ENCODE measurements at places on chromosomes 7 and 10. TPM values are rescaled to one million over a fixed set of nuclear protein-coding genes. Genes with fewer than 3 reads are reported as not detected.

- DNase-seq: no peak
Observed at GRCh38 chr10:110498087-110498981, 627 bp downstream of the DUSP5 start.

- DNase-seq: peak; percentile 1
Observed at GRCh38 chr7:93601363-93601762, 26.8 kb upstream of the CALCR start.

- DNase-seq: no peak
Observed at GRCh38 chr7:47807756-47808155, 140.5 kb downstream of the PKD1L1 start.

- no peak for DNase-seq
Observed at GRCh38 chr7:123190109-123190831, 9.5 kb downstream of the SLC13A1 start.

DNA sequence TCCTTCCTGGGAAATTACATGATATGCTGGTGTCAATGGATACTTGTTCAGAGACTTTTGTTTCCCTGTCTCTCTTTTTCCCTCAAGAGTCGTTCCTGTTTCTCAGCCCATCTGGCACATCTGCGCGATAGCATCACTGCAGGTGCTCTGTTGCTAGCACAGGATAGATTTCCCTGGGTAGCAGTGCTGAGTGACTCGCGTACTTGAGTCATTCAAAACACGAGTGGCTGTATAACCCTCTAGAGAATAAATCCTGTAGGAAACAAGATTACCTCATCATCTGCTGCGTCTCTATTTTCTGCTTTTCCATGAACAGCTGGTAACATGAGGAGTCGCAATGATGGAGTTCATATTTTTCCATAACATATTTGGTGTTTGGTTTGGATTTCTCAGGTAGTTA is 452.0 kb upstream of the FZD8 start:
- DNase-seq: no peak

GRCh38 chr10:35898716-35899440 is 256.8 kb upstream of the FZD8 start:
- DNase-seq: peak; percentile 8

GRCh38 chr10:22765660-22766547 is 51.5 kb upstream of the PIP4K2A start:
- no peak for DNase-seq

GRCh38 chr10:97426776-97427570 is 982 bp downstream of the PGAM1 start:
- no peak for DNase-seq

DNA sequence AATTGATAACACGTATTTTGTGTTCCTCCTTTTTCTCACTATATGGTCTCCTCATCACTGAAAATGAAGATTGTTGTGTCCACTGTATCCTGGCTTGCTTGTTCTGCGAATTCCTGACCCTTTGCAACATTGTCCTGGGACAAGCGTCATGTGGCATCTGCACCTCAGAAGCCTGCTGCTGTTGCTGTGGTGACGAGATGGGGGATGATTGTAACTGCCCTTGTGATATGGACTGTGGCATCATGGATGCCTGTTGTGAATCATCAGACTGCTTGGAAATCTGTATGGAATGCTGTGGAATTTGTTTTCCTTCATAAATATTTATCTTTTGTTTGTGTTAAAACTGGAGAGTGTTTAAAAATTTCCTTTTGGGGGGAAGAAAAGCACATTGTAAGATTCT is 93.7 kb downstream of the MDFIC start:
- no peak for DNase-seq

DNA sequence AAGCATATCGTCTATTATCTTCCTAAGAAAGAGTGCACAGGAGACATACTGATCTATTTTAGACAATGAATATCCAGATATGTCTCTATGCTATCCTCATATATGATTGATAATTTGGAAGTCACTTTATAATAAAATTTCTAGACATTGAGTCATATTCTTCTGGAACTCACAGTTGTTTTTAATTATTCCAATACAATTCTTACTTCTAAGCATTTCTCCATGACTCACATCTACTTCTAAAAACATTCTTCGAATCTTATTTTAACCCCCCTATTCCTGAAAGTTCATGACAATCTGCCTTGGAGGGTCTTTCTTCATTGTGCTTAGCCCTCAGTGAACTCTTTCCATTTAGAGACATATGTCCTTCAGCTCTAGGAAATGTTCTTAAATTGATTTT is 368.1 kb downstream of the MDFIC start:
- DNase-seq: no peak

- DNase-seq: no peak
Observed at GRCh38 chr10:26937371-26937770, 76.6 kb upstream of the ABI1 start.

DNA sequence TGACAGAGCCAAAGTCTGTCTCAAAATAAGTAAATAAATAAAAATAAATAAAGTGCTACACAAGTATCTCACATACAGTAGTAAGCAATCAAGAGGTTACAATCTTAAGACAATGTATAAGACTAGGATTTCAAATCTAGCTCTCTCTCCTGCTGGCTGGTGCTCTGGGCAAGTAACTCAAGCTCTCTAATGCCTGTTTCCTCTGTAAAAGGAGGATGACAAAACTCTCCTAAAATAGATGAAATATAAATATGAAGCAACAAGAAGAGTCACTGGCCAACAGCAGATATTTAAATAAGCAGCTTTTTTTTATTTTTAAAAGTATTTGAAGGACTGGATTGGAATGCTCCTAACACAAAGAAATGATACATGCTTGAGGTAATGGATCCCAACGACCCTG is 7.2 kb downstream of the SFMBT2 start:
- DNase-seq: no peak

DNA sequence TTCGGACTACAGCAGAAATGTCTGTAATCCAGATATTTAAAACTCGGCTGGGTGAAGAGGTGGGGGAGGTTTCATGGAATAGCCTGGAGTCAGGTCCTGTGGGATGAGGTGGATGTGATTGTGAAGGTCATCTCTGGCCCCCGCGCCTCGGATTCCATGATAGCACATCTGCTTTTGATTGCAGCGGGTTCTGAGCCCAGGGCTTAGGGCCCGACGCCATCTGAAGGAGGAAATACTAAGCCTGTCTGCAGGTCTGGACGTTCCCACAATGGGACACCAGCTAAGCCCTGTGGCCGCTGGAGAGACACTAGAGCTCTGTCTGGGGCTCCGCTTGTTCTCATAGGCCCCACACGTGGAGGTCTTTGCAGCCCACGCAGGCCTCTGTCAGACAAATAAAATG is 328.7 kb downstream of the CXCL12 start:
- no peak for DNase-seq

DNA sequence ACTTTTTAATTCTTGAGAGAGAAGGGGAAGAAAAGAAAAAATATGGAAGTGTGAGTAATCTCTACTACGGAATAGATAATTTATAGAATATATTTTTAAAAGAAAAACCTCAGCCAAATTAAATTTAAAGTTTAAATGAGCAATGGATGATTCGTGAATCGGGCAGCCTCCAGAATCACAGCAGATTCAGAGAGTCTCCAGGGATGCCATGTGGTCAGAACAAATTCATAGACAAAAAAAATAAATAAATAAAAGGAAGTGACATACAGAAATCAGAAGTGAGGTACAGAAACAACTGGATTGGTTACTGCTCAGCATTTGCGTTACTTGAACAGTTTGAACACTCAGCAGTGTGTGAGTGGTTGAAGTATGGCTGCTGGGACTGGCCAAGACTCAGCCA is 53.0 kb downstream of the PHYHIPL start:
- DNase-seq: no peak

DNA sequence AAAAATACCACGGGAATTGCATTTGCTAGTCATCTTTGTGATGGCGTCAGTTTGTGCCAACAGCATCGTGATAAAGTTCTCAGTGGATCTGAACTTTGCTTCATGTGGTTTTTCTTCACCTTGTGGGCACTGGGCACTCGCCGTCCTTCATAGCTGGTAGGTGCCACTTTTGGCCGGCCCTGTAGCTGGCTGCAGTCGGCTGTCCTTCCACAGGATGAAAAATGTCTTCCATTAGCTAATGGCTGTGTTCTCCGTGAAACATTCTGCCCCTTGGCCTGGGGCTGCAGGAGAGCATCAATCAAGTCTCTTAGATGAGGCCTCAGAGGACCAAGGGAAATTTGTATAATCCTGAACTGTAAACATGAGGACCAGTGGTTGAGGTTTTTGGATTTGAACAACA is 145.3 kb downstream of the DYNC1I1 start:
- DNase-seq: no peak

DNA sequence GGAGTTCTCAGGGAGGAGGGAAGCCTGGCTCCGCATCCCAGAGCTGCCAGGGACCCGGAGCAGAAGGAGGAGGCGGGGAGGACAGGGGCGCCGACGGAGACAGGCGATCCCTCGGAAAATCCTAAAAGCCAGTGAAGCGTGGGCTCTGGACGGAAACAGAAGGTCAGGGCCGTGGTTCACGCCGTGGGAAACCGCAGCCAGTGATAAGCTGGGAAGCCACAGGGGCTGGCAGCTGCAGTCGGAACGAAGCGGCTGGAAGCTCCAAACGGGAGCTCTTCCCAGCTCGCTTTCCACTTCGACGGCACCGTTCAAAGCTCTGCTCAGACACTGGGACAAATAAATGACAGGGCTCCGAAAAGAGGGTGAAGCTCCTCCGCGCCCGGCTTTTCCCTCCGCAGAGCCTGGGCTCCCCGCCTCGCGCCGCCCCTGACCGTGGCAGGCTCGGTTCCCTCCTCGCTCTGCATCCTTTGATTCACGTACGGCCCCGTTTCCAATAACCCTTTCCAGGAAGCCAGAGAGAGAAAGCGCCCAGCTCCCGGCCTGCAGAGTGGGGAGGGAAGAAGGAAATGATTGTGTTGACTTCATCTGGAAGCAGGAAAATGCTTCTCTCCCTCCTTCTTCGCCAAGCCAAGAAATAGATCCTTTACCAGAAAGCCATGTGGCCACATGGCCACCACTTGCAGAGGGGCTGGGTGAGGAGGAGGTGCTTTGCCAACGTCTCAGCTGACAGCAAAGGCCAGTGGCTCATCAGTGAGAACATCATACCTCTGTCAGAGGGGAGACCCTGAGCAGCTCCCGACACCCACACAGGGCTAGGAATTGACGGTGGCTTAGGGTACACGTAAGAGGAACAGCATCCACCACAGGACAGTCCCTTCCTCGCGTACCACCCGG is 57.4 kb downstream of the ADRB1 start:
- DNase-seq: no peak

- DNase-seq: no peak
Observed at GRCh38 chr7:121406944-121407343, 10.8 kb upstream of the FAM3C start.

- no peak for DNase-seq
Observed at GRCh38 chr7:142470544-142470830, 212.6 kb upstream of the PRSS58 start.

- DNase-seq: no peak
Observed at GRCh38 chr7:133983685-133984419, 143.3 kb upstream of the LRGUK start.

- no peak for DNase-seq
Observed at GRCh38 chr7:102098986-102099385, 187.7 kb upstream of the SH2B2 start.

DNA sequence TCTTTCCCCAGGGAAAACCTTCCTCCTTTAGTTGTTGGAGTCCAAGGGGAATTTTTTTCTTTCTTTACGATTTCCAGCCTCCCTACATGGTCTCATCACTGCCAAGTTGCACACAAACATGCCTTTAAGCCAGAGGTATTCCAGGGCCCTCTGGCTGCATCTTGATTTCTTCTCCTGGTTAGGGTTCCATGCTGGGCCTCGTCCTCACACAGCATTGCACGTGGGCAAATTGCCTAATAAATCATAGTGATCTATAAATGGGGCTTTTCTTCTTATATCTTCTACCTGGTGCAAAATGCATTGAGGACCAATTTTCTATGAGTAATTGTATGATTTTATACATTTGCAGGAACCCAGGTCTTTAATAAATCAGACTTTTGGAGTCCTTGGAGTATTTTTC is 284.2 kb downstream of the C7orf25 start:
- no peak for DNase-seq

GRCh38 chr7:194252-195009 is 2.1 kb downstream of the FAM20C start:
- peak; percentile 32 for DNase-seq

DNA sequence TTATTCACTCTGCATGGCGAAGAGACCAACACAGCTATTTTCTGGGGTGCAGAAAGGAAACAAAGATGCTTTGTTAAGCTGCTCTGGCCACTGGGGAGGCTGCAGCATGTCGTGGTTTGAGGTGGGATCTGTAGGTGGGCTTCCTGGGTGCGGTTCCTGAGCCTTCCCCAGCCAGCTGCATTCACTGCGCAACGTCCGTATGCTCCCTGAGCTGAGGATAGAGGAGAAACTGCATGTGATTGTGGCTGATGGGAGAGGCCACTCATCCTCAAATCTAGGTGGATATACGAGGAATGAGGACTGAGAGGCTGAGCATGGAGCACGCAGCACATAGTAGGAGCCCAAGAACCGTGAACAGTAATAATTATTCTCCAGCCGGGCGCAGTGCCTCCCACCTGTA is 9.9 kb upstream of the DNAAF5 start:
- DNase-seq: no peak

- DNase-seq: no peak
Observed at GRCh38 chr7:77702968-77703472, 6.8 kb downstream of the RSBN1L start.

- DNase-seq: no peak
Observed at GRCh38 chr7:92255308-92255707, 9.5 kb downstream of the ANKIB1 start.

GRCh38 chr7:100562195-100563099 is 11.3 kb downstream of the SAP25 start:
- peak; percentile 62 for DNase-seq

DNA sequence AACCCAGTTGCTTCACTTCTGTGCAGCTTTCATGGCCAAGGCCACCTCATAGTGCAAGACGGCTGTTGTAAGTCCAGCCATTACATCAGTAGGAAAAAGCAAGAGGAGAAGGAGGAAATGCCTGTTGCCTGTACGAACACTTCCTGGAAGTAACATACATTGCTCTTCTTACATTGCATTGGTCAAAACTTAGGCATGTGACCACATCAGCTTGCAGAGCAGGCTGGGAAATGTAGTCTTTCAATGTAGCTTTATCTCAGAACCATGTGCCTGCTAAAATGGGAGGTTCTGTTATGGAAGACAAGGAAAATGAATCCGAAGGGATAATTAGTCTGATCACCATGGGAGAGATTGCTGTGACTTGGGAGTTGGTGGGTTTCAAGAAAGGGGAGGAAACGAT is 4.3 kb downstream of the SLC29A3 start:
- peak; percentile 35 for DNase-seq

GRCh38 chr7:49172639-49173038 is 248.3 kb downstream of the CDC14C start:
- no peak for DNase-seq

Gene ACTR3C
- total RNA-seq: 8.3 TPM

Gene SLC13A1
- total RNA-seq: not detected

Gene ZNF248
- total RNA-seq: 51.9 TPM

Gene SLC25A28
- total RNA-seq: 22.1 TPM

Gene NEUROG3
- not detected for total RNA-seq

Gene IFIT1B
- total RNA-seq: 0.82 TPM

Gene GRB10
- 60.4 TPM for total RNA-seq

Gene PKD2L1
- not detected for total RNA-seq

Gene HABP2
- total RNA-seq: not detected

Gene TDRD1
- total RNA-seq: 0.45 TPM
